Tracheal epithelial cell (primary cell): ENCODE measurements at places on chromosomes 16 and 17. TPM values are rescaled to one million over a fixed set of nuclear protein-coding genes. Genes with fewer than 3 reads are reported as not detected.

The GNAO1 gene
- 0.24 and 0.43 TPM in 2 replicates for total RNA-seq

The MYH8 gene
- total RNA-seq, result not detected in 2 replicates

The KCNAB3 gene
- under 0.01 TPM in 1 of 2 replicates, not detected in the other for total RNA-seq

The GPR139 gene
- total RNA-seq, result not detected in 2 replicates

The ATP2A1 gene
- total RNA-seq, result under 0.01 TPM in 1 of 2 replicates, not detected in the other

The AIPL1 gene
- not detected in 2 replicates for total RNA-seq

The CLEC19A gene
- total RNA-seq, result not detected in 2 replicates

The C16orf86 gene
- total RNA-seq, result 0.85 and 1.7 TPM in 2 replicates

The HSF4 gene
- total RNA-seq, result 3.1 and 6.2 TPM in 2 replicates

The ANKRD13B gene
- 4.0 and 7.0 TPM in 2 replicates for total RNA-seq

The VAT1L gene
- not detected in 2 replicates for total RNA-seq

The ENO3 gene
- total RNA-seq, result 1.5 and 3.9 TPM in 2 replicates

The ACAP1 gene
- 0.21 and 1.9 TPM in 2 replicates for total RNA-seq

The SPATA22 gene
- 0.24 TPM in 1 of 2 replicates, not detected in the other for total RNA-seq
